ENCODE measurements at places on chromosomes 11 and 22.

DNA sequence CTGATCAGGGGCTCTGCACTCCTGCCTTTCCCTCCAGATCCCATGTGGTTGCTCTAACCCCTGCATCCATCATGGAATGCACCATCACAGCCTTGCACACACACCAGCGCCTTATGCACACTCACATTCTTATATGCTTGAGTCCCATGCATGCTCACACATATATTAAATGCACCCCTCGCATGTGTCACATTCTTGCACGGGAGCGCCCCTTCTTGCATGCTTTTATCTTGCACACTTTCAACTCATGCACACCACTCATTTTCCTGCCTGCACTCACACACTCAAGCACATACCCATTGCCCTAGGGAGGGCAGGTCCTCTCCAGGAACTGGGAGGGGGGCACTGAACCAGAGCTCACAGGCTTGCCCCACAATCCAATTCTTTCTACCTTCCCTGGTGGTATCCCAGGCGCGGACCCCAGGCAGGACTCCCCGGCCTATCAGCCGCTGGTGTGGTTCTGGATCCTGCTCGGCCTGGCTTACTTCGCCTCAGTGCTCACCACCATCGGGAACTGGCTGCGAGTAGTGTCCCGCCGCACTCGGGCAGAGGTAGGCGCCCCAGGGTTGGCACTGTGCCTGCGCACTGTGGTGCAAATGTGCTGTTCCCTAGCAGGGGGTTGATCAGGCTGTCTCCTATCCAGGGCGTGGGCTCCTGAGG lies 2.3 kb upstream of the CATSPERZ start:
- no peak for DNase-seq

GRCh38 chr11:86632499-86633269 lies 39.7 kb downstream of the ME3 start:
- DNase-seq, result peak; percentile 1

DNA sequence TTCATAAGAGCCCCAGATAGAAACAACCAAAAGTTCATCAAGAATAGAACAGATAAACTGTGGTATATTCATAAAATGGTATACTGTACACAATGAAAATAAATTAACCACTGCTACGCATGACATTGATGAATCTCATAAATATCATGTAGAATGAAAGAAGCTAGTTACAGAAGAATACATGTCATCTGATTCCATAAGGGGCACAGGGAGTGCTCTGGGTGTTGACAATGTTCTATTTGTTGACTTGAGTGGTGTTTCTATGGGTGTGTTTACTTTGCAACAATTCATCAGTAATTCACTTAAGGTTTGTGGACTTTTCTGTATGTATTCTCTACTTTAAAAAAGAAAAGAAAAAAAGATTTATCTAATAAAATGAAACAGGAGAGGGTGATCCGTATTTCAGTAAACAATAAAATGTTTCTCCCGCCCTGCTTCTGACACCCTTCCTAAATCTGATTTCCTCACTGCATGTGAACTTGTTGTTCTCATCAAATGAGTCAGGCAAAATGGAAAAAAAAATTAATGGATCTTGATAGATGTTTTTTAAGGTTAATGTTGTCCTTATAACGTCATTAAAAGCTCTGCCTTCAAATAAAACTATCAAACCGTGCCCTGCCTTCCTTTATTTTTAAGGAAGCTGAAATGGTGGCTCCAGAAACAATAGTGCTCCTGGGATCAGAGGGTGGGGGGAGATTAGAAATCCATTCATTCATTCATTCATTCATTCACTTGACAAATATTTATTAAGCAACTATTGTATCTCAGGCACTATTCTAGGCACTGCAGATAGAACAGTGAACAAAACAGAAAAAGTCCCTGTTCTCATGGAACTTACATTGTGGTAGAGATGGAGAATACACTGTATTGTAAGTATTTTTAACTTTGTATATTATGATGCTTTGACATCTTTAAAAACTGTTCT lies 77.2 kb upstream of the CD44 start:
- DNase-seq, result no peak

DNA sequence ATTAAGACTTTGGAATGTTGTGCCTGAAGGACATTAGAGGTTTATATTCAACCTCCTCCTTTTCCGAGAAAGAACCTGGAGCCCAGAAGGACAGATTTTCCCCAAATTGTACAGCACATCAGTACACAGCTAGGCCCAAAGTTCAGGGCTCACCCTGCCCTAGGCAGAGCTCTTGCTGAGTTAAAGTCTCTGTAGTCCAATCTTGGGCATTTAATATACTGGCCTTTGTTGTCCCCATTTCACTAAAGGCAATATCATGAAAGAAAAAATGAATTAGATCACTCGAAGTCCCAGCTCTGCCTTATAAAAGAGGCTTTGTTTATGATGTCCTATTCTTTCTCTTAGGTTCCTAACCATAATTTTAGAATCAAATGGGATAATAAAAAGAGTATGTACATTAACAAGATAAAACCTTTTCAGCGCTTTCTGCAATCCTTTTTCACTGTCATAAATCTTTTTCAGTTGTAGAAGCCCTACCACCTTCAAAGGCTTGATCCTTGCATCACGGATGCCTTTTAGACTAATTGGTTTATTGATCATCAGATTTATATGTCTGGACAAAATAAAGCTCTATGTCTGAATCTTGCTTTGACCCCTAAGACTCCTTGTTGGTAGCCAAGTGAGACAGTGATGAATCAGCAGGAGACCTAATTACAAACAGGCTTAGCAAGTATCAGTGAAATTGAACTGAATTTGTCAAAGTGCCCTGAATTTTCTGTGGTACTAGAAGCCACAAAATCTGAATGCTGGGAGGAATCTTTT lies 39.8 kb downstream of the RELT start:
- DNase-seq, result no peak

GRCh38 chr11:18173225-18173866 lies 709 bp downstream of the MRGPRX4 start:
- no peak for DNase-seq

DNA sequence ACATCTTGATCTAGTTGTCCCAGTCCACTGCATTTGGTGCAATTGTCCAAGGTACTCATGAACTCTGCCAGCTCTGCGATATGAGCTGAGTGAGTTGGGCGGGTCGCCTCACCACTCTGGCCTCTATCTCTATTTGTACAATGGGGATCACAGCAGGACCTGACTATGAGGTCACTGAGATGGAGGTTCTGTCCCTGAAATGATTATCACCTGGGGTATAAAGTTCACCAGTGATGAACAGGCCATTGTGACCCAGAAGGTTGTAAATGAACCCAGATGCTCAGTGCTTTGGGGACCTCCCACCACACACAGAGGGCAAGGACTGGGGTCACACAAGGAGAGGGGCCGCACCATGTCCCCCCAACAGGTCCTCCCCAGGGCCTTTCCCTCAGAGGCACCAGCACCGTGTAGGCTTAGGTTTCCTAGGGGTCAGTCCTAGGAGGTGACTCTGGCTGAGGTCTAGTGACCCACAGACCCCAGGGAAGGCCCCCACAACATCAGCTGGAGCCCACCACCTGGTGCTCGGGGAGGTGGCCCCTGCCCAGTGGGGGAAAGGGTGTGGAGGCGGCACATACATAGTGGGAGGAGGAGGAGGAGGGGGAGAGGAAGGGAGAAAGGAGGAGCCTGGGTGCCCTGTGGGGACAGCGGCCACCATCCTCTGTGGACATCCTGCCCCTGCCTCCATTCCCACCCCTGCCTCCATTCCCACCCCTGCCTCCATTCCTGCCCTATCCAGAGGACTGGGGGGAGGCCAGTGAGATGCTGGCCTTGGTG lies 25.0 kb upstream of the IGLL1 start:
- DNase-seq, result no peak

GRCh38 chr11:95536047-95536690 lies 253.4 kb downstream of the FAM76B start:
- DNase-seq, result no peak

- DNase-seq, result no peak
Measured at GRCh38 chr11:64920124-64920523, 3.1 kb upstream of the ATG2A start.

DNA sequence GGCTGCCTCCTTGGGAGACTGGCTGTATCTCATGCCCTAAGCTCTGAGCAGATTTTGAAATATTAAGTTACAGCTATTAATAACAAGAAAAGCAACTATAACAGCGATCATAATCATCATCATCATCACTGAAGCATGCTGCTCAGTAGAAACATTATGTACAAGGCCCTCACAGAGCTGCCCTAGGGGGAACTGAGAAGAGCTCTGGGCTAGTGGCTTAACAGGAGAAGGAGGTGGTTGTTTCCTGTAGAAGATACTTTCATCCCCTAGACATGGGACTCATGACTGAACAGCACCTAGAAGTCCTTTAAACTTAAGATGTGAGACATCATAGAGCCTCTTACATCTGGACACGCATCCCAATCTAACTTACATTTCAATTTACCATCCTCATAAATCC lies 332.8 kb upstream of the PLET1 start:
- DNase-seq, result no peak

DNA sequence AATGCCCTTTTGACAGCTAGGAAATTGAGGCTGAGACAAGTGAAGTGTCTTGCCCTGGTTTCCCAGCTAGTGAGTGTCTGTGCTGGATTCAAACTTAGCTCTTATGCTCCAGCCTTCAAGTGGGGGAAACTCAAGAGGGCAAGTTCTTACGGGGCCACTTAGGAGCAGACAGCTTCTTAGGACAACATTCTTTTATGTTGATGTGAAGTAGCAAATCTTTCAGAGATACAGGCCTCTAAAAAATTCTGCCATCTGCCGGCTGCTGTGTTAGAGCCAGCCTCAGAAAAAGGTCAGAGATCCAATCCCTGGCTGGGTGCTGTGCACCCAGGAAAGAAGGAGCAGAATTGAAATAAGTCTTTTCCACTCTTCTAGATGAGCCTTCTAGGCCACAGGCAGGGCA lies 26.6 kb downstream of the TIMP3 start:
- no peak for DNase-seq

DNA sequence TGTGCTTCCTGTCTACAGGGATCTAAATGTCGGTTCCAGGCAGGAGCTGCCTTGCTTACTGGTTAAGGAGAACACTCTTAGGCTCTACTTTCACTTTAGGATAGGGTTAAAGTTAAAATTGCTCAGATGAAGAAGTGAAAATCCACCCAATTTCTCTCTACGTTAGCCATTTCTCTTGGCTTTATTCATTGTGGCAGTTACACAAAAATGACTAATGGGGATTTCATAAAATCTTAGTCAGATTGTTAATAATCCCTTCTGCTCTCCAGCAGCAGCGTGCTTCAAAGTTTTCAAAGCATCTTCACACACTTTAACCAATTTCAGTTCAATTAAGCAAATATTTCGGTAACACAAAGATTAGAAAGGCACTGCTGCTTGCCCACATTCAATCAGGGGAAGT lies 58.4 kb upstream of the RCN1 start:
- DNase-seq, result no peak

DNA sequence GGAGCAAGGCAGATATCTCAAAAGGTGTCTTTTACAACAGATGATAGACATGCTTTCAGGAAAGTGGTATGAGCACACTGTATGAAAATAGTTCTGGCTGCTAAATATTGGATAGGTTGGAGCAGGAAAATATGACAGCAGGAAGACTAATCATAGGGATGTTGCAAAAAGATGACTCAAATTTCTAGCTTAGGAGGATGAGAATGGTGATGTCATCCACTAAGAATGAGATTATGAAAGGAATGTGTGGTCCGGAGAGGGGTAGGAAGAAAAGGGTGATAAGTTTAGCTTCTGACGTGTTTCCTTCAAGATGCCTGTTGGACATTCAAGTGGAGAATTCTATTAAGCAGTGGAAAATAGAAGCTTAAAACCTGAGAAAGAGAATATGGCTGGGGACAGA lies 46.4 kb downstream of the RCN1 start:
- no peak for DNase-seq

- DNase-seq, result peak; percentile 87
Measured at GRCh38 chr11:118227865-118228785, 3.3 kb upstream of the JAML start.

DNA sequence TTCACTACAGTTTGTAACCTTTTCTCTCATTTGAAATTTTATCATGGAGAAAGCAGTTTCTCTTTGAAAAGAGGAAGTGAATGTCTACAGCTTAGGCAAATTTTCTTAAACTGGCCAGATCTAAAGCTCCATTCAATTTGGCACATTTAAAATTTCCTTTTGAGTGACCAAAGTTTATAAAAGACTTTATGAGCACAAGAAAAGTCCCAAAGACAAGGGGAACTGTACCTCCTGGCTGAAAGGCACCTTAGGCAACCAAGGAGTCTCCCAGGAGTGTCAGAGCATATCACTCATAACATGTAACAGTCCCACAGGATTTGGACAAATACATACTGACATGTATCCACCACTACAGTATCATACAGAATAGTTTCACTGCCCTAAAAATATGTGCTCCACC lies 41.3 kb downstream of the NARS2 start:
- peak; percentile 61 for DNase-seq

DNA sequence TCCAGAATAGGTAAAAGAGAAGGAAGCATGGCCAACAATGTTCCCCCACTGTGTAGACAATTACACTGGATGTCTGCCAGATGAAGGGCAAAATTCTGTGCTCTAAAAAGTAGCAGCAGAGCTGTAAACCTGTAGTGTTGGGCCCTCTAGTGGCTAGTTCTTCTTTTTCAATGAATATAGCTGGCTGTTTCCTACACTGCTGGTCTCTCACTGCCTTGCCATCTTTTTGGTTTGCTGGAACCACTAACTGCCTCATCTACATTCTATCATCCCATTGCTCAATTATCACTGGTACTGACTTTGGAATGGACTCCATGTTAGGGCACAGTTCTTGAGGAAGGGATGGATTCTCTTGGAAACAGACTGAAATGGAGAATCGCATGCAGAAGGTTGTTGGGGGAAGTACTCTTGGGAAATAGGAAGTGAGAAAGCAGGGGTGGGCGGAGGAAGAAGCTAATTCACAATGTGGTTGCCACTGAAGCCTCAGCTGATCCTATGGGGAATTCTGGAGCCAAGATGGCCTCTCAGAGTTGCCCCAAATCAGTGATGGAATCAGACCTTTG lies 17.9 kb downstream of the KCNE3 start:
- DNase-seq, result peak; percentile 89

DNA sequence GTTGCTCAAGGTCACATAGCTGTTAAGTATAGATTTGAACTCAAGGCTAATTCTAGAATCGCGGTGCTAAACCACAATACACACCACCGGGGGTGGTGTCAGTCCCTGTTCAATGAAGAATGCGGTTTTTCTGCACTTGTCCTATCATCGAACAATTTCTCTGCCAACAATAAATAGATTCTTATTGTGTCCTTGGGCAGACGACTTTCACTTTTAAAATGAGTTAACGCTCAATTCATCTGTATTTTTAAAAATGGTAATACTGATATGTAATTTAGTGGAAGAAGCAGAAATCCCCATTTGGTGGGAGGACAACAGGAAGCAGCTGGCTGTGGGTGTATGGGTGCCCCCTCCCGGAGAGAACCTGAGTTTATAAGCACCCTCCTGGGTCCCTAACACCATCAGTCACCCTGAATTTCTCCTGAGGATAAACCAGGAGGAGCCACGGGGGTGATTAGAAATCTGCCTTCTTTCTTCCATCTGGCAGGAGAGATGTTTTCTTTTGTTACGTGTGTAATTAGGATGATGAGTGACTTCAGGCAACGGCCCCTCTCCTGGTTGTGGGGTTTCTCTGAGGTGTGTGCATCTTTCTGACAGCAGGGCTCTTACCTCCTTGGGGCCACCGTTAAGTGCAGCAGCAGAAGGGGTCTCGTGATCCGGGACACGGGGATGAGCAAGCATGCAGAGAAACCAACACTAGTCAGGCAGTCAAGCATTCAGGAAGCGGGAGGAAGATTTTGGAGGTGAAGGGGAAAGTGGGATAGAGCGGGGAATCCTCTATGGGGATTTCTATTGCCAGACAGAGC lies 87.7 kb downstream of the GRAMD1B start:
- DNase-seq, result no peak

GRCh38 chr11:128201009-128201408 lies 386.3 kb downstream of the ETS1 start:
- no peak for DNase-seq

Data from KBM-7 (cell line).